ENCODE measurements at places on chromosomes 7 and 10.

DNA sequence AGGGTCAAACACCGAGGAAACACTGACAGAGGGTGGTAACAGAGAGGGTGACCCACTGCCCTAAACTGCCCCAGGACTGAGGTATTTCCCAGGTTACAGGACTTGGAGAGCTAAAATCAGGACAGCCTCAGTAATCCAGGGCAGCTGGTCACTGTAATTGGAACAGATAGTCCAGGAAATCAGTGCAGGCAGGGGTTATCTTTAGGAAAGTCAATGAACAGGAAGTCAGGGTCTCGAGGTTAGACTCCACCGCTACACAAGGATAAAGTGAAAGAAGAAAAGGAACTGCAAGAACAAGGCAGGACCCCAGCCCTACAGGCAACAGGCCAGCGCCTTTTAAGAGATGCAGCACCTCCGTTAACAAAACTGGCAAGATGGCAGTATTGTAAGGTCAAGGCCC lies 61.1 kb downstream of the CAV1 start:
- no peak for DNase-seq

GRCh38 chr7:96321658-96322372 lies at the start of gene SLC25A13:
Gene SLC25A13 (minus strand): TSS chr7:96322098. CDS start chr7:96321956, 142 bp downstream.
- DNase-seq, result peak; percentile 56

DNA sequence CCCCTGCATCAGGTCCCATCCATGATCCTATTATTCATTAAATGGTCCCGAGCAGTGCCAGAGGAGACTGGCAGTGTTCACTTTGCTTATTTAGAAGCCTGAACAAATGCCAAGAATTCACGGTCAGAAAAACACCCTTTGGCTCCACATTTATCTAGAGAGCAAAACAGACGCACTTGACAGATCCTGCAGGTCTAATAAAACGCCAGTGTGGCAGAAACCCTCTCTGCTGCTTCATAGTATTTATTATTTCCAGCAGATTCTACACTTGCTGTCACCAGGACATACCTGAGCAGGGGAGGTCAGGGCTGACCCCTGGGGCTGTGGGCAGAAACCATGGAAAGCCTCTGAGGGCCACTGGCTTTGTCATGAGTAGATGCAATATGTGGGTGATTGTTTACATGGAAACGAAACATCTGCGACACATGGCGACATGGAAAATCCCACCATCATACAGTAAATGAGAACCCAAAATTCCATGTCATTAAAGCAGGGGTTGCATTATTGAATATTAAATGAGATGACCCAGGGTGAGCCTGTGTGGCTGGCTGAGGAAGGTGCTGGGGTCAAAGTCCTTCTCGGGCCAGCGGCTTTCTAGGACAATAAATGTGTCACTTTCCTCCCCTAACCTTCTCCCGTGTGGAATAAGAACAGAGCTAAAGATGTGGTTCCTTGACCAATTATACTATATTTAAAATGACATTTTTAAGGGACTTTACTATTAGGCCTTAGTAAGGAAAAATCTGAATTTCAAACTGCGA lies 205.9 kb upstream of the SVIL start:
- no peak for DNase-seq

GRCh38 chr10:3868271-3868664 lies 83.3 kb upstream of the KLF6 start:
- no peak for DNase-seq

DNA sequence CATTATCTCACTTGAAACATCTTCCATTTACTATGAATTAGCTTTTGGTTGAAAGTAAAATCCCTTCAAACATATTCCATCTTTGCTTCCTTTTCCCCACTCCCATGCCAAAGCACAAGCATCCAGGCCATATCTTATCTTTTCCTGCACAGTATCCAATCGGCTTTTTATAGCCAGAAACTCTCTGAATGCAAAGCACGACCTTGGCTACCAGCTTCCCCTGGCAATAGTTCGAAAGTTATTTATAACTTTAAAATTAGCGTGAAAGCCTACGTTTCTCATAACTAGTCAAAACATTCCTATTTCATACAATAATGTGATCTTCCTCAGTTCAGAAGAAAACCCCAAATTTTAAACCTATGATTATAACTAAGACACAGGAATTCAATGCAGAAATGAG lies 440 bp downstream of the CTNNA3 start:
- no peak for DNase-seq

DNA sequence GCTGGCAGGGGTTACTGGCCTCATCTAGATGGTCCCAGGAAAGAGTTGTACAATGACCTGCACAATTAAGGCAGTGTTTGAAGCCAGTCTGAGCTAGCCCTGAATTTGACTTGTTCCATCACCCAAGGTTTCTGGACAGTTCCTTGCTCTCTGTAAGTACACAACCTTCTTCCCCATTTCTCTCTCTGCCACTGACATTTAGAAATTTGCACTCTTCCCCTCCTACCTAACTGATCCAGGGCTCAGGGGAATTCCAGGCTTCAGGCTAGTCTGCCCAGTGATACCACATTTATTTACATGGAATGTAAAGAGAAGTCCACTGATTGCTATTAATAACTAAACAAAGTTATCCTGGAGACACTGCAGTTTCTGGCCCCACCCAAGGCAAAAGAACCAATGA lies 139.0 kb upstream of the GPR26 start:
- no peak for DNase-seq

DNA sequence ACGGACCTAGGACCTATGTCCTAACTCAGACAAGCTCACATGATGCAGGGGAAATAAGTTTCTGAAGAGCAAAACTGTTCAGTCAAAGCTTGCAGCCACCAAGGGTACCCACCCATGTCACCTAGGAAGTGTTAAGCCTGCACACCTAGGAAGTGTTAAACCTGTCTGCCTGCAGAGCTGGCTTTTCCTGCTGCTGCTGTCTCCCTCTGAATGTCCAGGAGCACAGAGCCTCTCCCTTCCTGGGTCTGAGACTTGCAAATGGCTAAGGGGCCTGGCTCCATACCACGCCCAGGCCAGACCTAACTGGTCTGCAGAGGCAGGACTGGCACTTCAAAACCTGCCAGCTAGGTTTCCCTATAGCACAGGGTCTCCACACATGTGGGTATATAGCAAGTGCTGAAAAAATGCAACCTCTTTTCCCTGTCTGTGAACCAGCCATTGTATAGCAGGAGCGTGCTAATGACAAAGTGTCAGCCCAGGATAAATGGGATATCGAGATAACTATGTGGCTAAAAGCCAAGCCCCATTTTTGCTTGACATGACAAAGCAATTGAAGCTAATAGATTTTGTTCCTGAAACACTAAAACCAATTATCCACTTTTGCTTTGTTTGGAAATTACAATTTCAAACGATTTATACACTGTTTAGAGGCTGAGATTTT lies 1.5 kb downstream of the GDF2 start:
- no peak for DNase-seq

DNA sequence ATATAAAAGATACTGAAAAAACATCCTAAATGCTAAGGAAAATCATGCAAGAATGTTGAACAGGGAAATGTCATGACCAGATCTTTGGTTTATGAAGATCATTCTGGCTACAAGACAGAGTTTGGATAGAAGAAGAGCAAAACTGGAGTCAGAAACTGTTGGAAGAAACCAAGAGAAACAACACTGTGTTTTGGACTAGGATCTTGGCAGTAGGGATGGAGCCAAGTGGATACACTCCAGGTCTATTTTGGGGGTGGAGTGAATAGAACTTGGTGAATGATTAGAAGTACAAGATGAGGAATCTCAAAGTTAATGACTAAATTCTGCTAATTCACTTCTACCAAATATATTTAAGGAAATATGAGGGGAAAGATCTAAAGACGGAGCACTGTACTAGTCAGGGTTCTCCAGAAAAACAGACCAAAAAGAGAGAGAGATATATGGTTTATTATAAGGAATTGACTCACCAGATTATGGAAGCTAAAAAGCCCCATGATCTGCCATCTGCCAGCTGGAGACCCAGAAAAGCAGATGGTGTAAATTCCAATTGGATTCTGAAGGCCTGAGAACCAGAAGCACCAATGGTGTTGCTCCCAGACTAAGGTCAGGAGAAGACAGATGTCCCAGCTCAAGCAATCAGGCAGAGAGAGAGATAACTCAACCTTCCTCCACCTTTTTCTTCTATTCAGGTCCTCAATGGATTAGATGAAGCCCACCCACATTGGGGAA lies 254.9 kb downstream of the TRIL start:
- DNase-seq, result no peak

- DNase-seq, result no peak
These were observed 92.1 kb downstream of the CABCOCO1 start for GRCh38 chr10:61754587-61755550.

GRCh38 chr10:85620807-85621206 lies 745.8 kb downstream of the GRID1 start:
- no peak for DNase-seq

GRCh38 chr7:55178863-55179773 lies 160.3 kb downstream of the EGFR start:
- DNase-seq, result no peak

DNA sequence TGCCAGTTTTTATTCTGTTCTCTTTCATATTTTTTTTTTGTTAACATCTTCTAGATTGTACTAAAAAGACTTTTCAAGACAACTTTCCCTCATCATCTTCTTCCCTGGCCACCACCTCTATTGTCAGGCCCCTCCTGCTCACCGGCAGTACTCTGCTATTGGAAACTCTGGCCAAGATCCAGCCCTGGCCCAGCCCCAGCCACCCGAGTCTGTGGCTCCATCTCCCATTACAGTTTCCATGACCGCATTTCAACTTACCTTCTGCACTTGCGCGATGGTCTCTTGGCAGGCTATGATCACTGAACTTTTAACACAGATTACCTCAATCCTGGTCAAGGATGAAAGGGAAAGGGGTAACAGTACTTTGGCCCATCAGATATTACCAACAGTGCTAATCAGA lies 137.7 kb upstream of the POM121L12 start:
- DNase-seq, result no peak

- DNase-seq, result no peak
These were observed 1.3 kb downstream of the AFAP1L2 start for GRCh38 chr10:114402871-114403540.

DNA sequence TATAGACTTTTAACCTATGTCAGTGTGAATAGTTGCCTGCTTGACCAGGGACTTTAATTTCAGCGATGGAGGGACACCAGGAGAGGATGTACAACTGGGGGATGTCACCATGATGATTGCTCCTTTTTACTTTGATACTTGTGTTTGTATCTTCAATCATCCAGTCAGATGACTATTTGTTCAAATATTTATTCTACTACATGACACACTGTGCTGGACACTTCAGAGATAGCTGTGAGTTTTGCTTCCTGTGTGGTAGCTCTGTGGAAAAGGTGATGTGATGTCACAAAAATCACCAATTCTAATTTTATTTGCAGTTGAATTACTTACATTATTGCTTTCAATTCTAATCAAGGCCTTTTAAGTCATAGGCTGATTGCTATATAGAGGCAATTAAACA lies 62.7 kb upstream of the CREB5 start:
- no peak for DNase-seq

- no peak for DNase-seq
These were observed 53.9 kb upstream of the PLPP4 start for GRCh38 chr10:120403109-120403508.

- DNase-seq, result no peak
These were observed 27.2 kb downstream of the TAS2R41 start for GRCh38 chr7:143504937-143505297.

GRCh38 chr7:15556339-15557105 lies 5.3 kb downstream of the AGMO start:
- no peak for DNase-seq

DNA sequence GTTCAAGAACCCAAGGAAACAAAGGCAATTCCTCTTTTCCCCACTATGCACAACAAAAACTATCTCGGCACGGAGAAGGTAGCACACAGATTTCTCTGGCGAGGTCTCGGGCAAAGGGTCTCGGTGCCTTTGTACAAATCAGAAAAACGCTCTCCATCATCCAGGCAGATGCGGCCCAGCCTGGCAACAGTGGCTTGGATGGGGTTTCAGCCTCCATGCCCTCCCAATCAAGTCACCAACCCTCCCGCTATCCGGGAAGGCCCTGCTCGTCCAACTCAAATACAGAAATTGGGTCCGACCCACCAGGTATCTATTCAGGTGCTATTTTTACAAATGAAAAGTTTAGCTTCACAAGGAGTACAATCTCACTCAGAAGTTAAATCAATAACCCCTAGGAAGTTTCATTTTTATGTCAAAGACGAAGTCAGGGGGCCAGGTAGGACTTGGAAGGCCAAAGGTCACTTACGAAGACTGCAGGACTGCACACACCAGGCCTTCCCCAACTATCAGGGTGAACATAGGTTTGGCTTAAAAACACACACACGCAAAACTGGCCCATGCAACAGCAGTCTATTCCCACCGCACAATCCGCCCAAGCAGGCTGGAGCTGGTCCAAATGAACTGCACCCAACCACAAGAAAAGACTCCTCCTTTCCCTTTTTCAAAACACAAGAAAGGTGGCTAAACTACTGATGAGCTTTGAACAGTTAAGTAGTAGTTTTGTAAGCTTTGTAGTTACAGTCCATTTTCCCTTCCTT lies 43.0 kb downstream of the GNA12 start:
- no peak for DNase-seq

GRCh38 chr10:29859521-29860130 lies 199.8 kb downstream of the JCAD start:
- no peak for DNase-seq

GRCh38 chr10:1858547-1858946 lies 121.2 kb upstream of the ADARB2 start:
- DNase-seq, result no peak

DNA sequence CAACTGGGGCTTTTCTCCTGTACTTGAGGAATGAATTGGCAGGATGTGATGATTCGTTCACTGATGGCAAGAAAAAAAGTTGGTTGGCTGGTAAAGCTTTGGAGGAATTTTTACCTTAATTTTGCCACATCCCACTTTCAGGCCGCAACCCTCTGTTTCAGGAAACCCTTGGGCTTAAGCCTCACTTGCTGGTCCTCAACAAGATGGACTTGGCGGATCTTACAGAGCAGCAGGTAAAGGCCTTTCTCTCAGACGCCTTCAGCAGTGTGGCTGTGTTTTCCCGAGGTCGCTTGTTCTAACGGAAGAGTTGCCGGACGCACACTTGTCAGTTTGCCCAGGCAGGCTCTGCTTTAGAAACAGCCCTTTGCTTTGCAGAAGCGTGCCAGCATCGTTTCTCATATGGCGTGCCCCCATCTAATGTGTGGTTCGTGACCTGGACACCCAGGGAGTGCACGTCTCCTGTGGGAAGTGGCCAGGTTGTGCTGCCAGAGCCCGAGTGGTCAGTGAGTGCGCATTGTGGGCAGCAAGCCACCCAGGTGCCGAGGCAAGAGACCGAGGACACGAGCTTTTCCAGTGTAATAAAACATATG lies 2.2 kb downstream of the MTG1 start:
- no peak for DNase-seq

GRCh38 chr7:41817386-41817785 lies 114.5 kb upstream of the INHBA start:
- DNase-seq, result no peak

DNA sequence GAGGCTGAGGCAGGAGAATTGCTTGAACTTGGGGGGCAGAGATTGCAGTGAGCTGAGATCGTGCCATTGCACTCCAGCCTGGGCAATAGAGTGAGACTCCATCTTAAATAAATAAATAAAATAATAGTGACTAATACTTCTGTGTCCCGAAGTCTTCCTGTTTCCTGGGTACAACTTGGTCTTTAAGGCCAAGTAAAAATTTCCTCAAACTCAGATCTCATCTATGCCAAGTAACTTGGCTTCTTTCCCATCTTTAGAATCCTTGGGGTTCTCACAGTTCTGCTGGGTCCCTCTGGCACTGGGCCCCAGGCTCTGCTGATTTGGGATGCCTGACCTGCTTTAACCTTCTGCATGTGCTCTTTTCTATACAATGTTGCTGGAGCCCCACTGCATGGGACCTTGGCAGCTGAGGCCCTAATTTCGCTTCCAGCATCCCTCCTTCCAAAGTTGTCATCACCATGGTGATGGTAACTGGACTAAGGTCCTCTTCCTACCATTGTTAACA lies 22.7 kb upstream of the AKR1B10 start:
- DNase-seq, result no peak

- no peak for DNase-seq
These were observed 21.0 kb upstream of the ABI1 start for GRCh38 chr10:26881600-26882331.
